G401 (cell line): ENCODE measurements at places on chromosomes 1 and 21. TPM values are rescaled to one million over a fixed set of nuclear protein-coding genes. Genes with fewer than 3 reads are reported as not detected.

DNA sequence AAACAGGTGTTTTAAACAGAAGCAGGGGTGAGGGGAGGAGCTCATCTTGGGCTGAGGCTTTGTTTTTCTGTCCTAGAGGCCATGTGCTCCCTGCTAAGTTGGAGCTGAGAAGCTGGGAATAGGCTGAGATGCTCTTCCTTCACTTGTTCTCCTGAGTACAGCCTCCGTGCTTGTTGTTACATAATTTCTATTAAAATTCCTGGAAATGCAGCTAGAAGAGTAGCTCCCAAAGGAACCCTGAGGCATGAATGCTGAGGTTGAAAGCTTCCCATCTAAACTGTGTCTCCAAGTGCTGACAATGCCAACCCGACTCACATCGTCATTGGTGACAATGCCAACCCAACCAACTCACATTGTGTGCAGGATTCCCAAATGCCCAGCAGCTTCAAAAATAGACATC, 12.6 kb upstream of the ITPKB start:
- DNase-seq = no peak

- no peak for DNase-seq
These were observed 119.9 kb downstream of the FASLG start for GRCh38 chr1:172778456-172779455.

GRCh38 chr1:9603766-9604753, 15.3 kb downstream of the TMEM201 start:
- DNase-seq = no peak

The DENND2C gene
- total RNA-seq = 0.49 and 5.0 TPM in 2 replicates

The MIS18A gene
- total RNA-seq = 36.8 and 46.0 TPM in 2 replicates

The SUSD4 gene
- total RNA-seq = not detected in 2 replicates

GRCh38 chr1:214423045-214423444, 128.4 kb downstream of the PTPN14 start:
- DNase-seq = no peak

DNA sequence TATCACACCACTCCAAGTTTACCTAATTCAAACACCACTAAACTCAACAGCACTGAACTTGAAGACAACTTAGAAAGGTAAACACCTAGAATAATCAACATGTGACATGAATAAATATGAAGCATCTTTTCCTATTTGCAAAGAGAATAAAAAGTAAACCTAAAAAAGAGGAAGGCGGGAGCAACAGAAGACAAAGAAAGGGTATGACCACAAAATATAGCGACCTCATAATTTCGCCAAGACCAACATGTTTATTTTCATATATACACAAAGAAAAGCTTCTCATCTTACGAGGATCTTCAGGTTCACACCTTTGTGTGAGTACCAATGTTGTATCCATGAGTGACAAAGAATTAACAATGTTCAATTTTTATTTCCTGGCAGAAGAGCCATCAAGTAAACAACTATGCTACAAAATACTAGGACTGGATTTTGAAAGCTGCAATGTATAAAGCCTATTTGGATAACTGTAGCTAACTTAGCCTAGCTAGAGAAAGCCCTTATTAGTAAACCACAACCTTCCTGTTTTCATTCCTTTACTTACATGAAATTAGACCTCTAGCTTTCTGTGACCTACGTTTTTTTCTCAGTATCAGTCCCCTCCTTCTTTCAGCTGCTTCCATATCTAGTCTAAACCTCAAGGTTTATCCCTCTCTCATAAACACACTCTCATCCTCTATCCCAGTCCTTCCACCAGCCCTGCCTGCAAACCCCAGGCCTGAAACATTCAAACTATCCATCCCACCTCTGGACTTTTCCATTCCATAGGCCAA, 21.3 kb upstream of the PHTF1 start:
- peak; percentile 20 for DNase-seq

GRCh38 chr1:110604586-110605148, 1.5 kb downstream of the KCNA2 start:
- DNase-seq = peak; percentile 41

The ZNF697 gene
- total RNA-seq = 2.6 and 4.5 TPM in 2 replicates

GRCh38 chr1:92749024-92749634, 35.8 kb downstream of the EVI5 start:
- DNase-seq = peak; percentile 22

The FCGR3B gene
- total RNA-seq = not detected in 2 replicates

- no peak for DNase-seq
These were observed 524.4 kb downstream of the DPYD start for GRCh38 chr1:97396463-97396862.

DNA sequence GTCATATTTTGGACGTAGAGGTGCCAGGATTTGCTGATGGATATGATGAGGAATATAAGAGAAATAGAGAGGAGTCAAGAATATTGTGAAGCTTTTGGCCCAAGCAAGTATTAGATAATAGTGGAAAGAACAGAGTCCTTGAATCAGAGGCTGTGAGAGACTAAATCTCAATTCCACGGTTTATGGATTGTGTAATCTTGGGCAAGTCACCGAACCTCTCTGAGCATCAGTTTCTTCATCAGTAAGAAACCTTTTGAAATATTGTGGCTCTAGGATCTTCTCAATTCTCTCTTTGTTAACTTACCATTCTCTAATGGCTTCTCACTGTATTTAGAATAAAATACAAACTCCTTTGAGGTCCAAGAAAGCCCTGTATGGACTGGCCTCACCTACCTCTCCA, 77.6 kb downstream of the RPS6KA1 start:
- DNase-seq = no peak

DNA sequence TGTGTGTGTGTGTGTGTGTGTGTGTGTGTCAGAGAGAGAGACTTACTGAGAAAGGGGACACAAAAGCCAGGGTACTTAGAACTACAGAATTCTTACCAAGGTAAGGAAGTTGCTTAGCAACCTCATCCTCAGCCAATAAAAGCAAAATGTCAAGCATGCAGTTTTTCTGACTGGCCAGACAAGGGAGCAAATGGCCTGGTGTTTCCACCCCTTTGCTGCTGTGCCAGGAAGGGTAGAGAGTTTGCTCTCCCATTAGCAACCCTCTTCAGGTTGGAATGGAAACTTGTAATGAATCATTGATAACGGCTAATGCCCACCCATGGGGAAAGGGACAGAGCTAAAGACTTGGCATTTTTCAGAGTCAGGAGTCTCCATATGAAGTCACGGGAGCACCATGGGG, 10.6 kb downstream of the RXRG start:
- no peak for DNase-seq

The GABRD gene
- total RNA-seq = 1.1 and 1.2 TPM in 2 replicates

- peak; percentile 45 for DNase-seq
These were observed 81.4 kb downstream of the NENF start for GRCh38 chr1:212514056-212514614.

DNA sequence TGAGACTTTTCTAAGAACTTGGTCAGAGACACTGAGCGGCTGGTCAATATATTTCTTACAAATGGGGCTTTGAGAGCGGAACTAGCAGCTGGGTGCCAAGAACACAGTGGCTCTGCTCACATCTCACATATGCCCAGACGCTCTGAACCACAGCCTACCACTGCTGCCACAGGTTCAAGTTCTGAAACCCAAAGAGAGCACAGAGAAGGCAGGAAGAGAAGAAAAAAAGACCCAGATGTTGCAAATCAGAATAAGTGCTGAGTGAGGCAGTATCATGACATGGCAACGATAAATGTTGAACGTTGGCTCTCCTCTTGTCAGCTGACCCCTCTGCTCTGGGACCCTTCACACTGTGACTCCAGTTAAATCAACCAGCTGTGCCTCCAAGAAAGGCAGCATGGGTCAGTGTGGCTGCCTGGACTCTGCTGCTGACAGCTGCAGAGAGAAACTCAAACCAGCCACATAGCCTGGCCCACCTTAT, 26.4 kb downstream of the HIVEP3 start:
- no peak for DNase-seq

- DNase-seq = peak; percentile 68
These were observed 1.5 kb upstream of the GPR137B start for GRCh38 chr1:236140705-236141446.

- no peak for DNase-seq
These were observed 51.1 kb downstream of the LRRC38 start for GRCh38 chr1:13462682-13463081.

DNA sequence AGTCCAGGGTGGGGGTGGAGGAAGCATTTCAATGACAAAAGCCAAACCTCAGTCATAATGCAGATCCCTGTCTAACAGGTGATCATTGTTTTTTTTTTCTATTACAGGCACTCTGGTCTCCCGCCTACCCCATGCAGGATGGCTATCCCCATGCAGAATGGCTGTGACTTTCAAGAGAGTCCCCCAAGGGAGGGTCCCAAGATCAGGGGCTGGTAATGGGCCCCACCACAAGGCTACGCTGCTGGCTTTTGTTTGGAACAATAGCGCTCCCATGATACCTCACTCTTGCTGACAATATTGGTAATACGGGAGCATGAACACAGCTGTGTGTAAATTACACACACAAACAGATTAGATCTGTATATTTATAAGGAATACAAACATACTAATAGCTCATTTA, 119.4 kb downstream of the SLC45A1 start:
- no peak for DNase-seq

The RPTN gene
- total RNA-seq = not detected in 2 replicates

- no peak for DNase-seq
These were observed 330.6 kb downstream of the DUSP10 start for GRCh38 chr1:221411283-221411682.
